ENCODE measurements at places on chromosomes 4 and X. TPM values are rescaled to one million over a fixed set of nuclear protein-coding genes. Genes with fewer than 3 reads are reported as not detected.

- no peak overlapping the region for H3K4me3 ChIP-seq
- H3K36me3 ChIP-seq = no peaks in the 10 kb centered on the region
- no peaks in the 10 kb centered on the region for H3K27me3 ChIP-seq
- DNase-seq = no peak
These were observed 992.3 kb downstream of the STPG2 start for GRCh38 chr4:97150966-97151365.

DNA sequence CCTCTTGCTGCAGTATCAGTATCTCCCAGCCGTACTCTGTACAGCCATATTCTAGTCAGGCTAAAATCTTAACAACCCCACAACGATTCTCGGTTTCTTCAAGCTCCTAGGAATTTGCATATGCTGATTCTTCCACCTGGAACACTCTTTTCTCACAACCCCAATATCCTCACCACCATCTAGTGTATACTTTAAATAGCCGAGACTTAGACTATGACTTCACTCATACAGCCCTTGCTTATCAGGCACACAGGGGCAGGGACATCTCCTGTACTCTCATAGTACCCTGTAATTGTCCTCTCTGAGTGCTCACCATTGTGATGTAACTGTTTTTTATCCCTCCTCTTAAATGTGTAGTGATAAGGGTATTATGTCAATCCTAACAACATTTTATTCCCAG, 2126.4 kb upstream of the TENM3 start:
- H3K36me3 ChIP-seq = no peaks in the 10 kb centered on the region
- H3K27me3 ChIP-seq = no peaks in the 10 kb centered on the region
- H3K4me3 ChIP-seq = no peak overlapping the region
- no peak for DNase-seq
- H3K4me1 ChIP-seq = no peaks in the 10 kb centered on the region

- no peak for DNase-seq
- H3K4me1 ChIP-seq = no peaks in the 10 kb centered on the region
- no peak overlapping the region for H3K4me3 ChIP-seq
- H3K36me3 ChIP-seq = no peaks in the 10 kb centered on the region
These were observed 318.3 kb upstream of the MAGEB18 start for GRCh38 chrX:25819879-25820278.

DNA sequence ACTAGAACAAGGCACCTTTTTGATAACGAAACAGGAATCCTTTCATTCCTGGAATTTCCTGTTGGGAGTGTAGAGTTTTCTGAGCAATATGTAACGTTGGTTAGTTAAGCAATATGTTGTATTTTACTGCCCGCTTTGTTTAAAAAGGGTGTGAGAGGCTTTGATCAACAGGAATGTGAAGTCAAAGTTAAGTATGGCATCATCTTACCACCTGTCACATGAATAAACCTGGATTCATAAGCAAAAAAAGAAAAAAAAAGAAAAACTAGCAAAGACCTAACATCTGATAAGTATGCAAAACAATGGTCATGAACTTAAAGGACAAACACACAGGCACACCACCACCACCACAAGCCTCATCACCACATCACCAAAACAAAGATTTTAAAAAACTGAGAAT, 7.1 kb upstream of the CXCL5 start:
- no peak overlapping the region for H3K4me3 ChIP-seq
- no peaks in the 10 kb centered on the region for H3K4me1 ChIP-seq
- H3K27ac ChIP-seq = no peak overlapping the region
- no peaks in the 10 kb centered on the region for H3K36me3 ChIP-seq

- peaks cover 6% of the 10 kb centered on the region for H3K36me3 ChIP-seq
- H3K27ac ChIP-seq = no peak overlapping the region
- H3K4me1 ChIP-seq = peaks cover 3% of the 10 kb centered on the region
- no peaks in the 10 kb centered on the region for H3K27me3 ChIP-seq
These were observed 3.1 kb downstream of the ZGRF1 start for GRCh38 chr4:112633477-112634235.

Gene CLDN34
- not detected for total RNA-seq

- H3K27ac ChIP-seq = no peak overlapping the region
- no peaks in the 10 kb centered on the region for H3K4me1 ChIP-seq
- DNase-seq = no peak
- H3K36me3 ChIP-seq = no peaks in the 10 kb centered on the region
These were observed 15.3 kb upstream of the XPNPEP2 start for GRCh38 chrX:129723511-129723910.

Gene CDKL2
- total RNA-seq = 5.7 TPM

Gene CITED1
- 0.36 TPM for total RNA-seq

- H3K4me1 ChIP-seq = no peaks in the 10 kb centered on the region
- no peak for DNase-seq
- H3K4me3 ChIP-seq = no peak overlapping the region
- H3K27ac ChIP-seq = no peak overlapping the region
- H3K36me3 ChIP-seq = no peaks in the 10 kb centered on the region
These were observed 22.9 kb upstream of the USP53 start for GRCh38 chr4:119189638-119190037.

Gene TDO2
- 0.13 TPM for total RNA-seq

DNA sequence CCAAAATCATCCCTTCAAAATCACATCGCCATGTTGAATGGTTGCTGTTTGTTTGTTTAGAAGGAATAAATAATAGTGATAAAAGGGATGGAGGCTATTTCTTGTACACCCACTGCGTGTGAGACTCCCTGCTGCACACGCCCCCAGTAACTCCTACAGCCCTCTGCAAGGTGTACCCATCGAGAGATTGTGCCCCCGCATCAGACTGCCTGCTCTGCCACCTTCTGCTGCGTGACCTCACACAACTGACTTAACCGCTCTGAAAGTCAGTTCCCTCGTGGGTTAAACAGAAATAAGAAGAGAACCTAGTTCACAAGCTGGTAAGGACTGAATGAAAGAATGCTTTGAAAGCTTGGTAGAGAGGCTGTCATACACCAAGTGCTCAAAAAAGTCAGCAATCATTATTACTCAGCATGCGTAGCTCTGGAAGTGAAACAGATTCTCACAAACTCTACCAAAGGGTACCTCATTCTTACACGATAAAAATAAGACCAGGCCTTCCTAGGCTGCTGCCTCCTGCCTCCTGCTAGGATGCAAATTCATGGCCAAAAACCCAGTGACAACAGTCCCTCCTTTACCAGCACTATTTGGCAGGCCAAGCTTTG, 147.1 kb downstream of the CPEB2 start:
- no peak for DNase-seq
- H3K27ac ChIP-seq = no peak overlapping the region
- no peak overlapping the region for H3K4me3 ChIP-seq
- H3K27me3 ChIP-seq = no peaks in the 10 kb centered on the region

Gene PRPS1
- 152 TPM for total RNA-seq

DNA sequence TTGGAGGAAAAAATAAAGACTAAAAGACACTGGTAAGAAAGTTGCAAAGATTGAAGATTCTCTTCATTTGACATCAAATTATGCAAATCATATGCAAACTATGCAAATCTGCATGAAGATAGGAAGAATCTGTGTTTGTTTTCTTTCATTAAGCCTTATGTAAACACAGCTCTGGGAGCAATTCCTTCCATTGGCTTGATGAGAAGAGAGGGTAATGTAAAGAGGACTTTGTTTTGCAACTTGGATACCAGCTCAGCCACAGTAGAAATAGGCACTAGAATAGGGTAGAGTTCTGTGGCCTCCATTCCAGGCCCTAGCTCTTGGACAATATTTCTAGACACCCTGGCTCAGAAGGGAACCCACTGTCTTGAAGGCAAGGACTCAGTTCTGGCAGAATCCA, 388.4 kb upstream of the RASGEF1B start:
- H3K27me3 ChIP-seq = no peaks in the 10 kb centered on the region
- no peaks in the 10 kb centered on the region for H3K4me1 ChIP-seq
- no peak for DNase-seq
- H3K27ac ChIP-seq = no peak overlapping the region
- H3K4me3 ChIP-seq = no peak overlapping the region
